ENCODE measurements at places on chromosomes 4 and X.

- DNase-seq, result peak; percentile 22
Observed at GRCh38 chr4:168864821-168865541, 145.1 kb downstream of the CBR4 start.

DNA sequence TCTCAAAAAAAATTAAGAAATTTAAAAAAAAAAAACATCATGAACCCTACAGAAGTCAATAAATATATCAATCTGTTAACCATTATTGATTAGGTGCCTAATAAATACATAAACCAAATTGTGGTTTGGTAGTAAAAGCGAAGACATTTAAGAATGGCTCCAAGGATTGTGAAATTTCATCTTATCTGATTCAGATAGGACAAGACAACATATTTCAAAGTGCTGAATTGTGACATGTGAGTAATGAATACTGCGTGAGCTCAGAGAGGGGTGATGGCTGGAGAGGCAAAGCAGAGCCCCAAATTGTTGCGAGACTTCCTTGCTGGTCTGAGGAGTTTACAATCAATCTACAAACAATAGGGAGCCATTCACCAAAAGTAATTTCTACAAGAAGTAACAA is 8.2 kb downstream of the AMBN start:
- no peak for DNase-seq

DNA sequence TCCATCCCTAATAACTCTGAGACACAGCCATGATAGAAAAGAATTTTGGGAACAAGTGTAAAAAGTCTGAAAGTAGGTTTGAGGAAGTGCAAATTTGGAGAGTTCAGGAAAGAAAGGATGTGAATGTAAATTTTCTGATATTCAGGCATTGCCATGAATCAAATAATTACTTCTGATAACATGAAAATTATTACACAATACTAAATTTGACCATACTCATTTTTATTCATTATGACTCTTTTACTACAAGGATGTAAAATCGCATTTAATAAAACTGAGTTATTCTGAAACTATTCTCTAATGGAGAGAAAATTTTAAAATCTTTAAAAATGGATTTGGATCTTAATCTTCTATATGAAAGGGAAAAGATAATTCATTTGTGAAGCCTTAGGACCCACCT is 33.8 kb upstream of the NPY2R start:
- no peak for DNase-seq

DNA sequence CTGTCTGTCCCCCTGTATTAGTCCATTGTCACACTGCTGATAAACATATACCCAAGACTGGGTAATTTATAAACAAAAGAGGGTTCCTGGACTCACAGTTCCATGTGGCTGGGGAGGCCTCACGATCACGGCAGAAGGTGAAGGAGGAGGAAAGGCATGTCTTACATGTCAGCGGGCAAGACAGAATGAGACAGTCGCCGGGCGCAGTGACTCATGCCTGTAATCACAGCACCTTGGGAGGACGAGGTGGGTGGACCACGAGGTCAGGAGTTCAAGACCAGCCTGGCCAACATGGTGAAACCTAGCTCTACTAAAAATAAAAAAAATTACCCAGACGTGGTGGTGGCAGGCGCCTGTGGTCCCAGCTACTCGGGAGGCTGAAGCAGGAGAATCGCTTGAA is 24.7 kb downstream of the IL3RA start:
- no peak for DNase-seq

DNA sequence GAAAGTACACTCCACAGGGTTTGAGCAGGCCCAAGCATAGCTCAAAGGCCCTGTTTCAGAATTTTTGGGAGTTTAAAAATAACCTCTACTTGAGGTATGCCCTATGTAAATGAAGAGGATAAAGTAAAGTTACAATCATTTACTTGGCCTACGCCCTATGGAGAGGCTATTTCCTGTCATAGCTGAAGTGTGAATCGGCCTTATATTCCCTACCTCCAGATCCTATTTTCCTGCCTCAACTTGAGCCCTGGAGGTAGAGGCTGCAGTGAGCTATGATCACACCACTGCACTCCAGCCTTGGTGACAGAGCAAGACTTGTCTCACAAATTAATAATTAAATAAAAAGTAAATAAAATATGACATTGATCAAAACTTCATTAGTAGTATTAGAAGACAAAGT is 11.5 kb upstream of the TXLNG start:
- DNase-seq, result no peak

DNA sequence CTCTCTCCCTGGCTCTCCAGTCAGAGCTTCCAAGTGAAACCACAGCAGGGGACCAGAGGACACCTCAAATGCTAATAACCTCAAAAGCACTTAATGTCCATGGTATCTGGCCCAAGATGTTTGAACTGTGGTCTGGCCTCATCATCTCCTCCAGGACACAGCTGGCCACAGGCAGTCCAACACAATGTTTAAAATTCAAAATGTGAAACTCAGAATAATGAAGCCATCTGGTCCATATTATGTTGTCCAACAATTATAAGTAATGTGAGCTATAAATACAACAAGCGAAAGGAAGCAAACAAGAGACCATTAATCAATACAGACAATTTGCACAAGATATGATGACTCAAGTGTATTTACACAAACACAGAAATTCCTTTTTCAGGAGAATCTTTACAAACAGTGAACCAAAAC is 90.7 kb upstream of the S100G start:
- DNase-seq, result no peak

GRCh38 chrX:119042996-119043395 is 29.8 kb upstream of the CT47C1 start:
- no peak for DNase-seq

- no peak for DNase-seq
Observed at GRCh38 chrX:51406688-51407519, 74.3 kb downstream of the NUDT10 start.

- no peak for DNase-seq
Observed at GRCh38 chr4:184699941-184700340, 34.0 kb downstream of the CENPU start.

GRCh38 chr4:156390599-156391324 is 437.1 kb upstream of the CTSO start:
- DNase-seq, result no peak

GRCh38 chr4:55989766-55990165 is 41.0 kb downstream of the CEP135 start:
- DNase-seq, result no peak

DNA sequence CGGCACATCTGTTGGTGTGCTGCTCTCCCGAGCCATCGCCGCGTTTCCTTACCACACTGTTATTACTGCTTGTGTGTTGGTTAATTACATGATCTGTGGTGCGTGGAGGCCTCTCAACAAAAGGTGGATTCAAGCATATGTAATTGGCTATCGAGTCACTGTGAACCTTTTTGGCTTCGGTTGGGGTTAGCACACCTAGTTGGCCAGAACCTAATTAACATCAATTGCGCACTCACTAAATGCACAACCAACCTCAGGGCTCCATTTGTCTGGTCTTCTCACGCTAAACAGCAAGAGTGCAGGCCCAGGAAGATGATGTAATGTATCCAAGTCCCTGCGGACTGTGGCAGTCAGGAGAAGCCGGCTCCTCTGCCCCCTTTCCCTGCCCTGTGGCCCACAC is 17.4 kb downstream of the ENPP6 start:
- DNase-seq, result no peak

- DNase-seq, result no peak
Observed at GRCh38 chr4:89158884-89159503, 47.7 kb downstream of the TIGD2 start.

DNA sequence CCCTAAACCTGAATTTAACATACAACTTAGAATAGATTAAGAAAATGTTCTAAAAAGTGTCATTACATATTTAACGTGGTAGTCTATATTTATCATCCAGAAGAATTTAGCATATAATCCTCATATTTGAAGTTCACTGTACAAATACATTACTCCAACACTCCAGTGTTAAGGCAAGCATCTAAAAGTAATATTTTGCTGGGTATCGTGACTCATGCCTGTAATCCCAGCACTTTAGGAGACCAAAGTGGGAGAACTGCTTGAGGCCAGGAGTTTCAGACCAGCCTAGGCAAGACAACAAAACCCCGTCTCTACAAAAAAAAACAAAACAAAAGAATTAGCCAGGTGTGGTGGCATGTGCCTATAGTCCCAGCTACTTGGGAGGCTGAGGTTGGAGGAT is 24.8 kb downstream of the LRBA start:
- no peak for DNase-seq

DNA sequence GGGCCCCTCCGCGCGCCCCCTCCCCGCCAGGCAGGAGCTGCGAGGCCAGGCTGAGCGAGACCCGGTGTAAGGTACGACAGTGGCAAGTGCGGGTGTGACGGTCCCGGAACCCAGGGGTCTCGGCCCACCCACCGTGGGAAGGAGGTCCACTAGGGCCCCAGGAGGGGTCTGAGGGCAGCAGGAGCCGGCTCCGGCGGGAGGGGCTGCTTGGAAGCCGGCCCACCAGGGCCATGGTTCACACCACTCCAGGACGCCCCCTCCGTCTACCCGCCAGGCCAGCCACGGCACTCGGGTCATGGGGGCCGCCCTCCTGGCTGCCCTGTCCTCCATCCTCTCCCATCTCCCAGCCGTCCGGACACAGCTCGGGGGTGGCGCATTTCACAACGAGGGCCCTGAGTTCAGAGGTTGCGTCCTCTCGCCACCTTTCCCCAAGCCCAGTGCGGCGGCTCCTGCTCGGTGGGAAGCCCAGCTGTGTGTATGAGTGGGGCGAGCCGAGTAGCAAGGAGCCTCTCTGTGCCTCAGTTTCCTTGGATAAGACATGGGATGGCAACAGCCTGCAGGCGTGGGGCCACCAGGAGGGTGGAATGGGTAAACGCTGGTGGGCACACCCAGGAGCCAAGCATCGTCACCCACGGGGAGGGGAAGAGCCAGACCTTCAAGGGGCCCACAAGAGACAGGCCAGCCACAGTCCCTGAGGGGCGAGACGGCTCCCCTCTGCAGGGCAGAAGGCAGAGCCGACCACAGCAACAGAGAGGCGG is 81.3 kb downstream of the FAM53A start:
- no peak for DNase-seq

GRCh38 chr4:32778025-32778424 is 2057.9 kb downstream of the PCDH7 start:
- no peak for DNase-seq

DNA sequence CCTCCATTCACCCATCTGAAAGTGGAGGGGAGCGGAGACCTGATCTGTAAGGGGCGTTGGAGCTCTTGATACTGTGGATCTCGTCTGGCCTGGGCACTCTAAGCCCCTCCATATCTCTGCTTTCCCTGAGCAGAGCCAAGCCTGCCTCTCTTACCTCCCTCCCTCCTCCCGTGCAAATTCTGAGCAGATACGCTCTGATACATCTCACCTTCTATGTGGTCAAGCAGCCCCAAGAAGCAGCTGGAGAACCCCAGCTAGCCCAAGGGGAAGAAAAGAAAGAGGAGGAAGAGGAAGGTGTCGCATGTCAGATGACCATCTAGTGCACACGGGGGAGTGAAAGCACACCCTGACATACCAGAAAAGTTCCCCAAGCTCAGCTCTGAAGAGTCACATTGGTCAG is 1.9 kb upstream of the DGAT2L6 start:
- no peak for DNase-seq

DNA sequence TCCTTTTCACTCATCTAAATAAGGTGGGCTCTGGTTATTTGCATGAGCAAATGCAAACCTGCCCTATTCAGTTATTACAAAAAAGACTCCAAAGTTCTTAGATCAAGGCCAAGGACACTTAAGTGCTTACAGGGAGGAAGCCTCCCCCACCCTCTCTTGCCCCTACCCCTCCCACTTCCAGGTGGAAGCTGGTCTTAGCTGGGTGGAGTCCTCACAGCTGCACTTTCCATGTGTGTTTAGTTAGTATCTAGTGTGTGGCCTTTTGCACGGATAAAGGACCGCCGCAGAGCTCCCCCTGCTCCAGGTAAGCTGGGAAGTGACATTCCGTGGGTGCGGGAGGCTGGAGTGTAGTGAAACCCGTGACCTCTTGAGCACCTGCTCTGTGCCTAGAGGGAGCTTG is at the start of gene TRIM75:
Gene TRIM75 (plus strand): TSS at position 222 of the 400 bp plus-strand sequence. CDS start 5,282 bp downstream, outside the sequence.
- no peak for DNase-seq

GRCh38 chrX:137044893-137045292 is 11.1 kb upstream of the GPR101 start:
- no peak for DNase-seq

DNA sequence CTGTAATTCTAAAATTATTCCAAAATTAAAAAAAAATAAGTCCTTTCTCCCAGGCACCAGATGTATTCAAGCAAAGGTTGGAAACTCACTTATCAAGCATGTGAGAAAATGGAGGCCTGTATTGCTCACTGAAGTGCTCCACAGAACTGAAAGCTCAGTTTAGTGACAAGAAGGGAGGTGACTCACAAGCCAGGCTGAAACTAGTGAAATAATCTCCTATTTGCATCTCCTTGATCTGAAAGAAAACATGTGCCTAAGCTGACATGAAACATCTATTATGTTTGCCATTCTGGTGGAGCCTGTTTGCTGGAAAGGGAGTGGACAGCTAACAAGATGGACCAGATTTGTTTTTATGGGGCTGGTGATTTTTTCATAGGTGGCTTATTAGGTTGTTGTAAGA is 54.0 kb upstream of the AMELX start:
- no peak for DNase-seq

DNA sequence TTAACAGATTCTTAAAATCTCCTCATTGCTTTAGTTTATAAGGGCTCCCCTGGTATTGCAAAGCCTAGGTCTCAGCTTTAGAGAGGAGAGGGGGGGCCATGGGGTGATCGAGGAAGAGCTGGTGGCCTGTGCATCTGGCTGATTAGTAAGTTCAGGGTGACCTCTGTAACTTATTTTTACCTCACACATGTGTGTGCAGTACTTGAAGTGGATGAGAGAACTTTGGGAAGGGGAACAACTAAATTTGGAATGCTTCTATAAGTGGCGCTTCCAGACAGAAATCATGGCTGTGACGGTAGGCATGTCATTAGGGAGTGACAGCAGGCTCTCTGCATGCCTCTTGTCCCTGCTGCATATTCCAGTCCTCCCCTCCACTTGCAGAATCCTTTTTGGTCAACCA is 41.9 kb downstream of the FRAS1 start:
- DNase-seq, result no peak

DNA sequence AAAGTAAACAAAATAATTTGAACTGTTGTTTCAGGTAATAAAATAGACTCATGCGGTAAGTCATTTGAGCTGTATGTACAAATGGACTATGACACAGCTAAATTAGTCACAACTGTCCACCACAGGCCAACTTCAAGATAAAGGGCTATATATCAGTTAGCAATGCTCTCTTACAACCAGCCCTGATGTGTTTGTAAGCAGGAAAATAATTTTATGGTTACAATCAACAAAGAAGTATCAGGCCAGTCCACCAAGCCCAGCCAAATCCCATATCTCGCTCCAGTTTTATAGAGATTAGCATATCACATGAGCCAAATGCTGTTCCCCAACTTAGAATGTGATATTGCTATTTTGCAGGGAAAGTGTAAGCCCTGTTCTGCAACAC is 511 bp upstream of the DUSP21 start:
- DNase-seq, result no peak

- no peak for DNase-seq
Observed at GRCh38 chrX:130108647-130109428, 1.5 kb downstream of the ELF4 start.

DNA sequence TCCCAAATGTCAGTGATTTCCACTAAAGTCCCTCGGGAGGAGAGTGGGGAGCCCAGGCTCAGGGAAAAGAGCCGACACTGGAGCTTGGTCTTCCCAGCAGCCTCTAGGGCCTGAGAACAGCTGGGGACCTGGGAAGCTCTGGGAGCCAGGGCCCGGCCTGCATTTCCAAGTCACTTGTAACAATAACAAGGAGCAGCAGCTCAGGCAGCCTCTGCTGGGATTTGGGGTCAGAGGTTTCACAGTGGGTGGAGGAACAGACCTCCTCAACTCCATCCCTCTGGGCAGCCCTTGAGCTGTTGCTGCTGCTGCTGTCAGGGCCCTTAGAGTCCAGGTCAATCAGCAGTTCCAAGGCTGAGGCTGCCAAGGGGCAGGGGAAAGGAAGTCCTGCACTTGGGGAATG is 11.1 kb downstream of the STARD8 start:
- no peak for DNase-seq

GRCh38 chrX:124455966-124456365 is 109.6 kb downstream of the SH2D1A start:
- DNase-seq, result no peak

Measured in NT2/D1 (cell line).